CD4-positive, alpha-beta T cell treated with Interleukin-21 for 1 hour (primary cell): ENCODE measurements at places on chromosomes 13 and 19.

GRCh38 chr13:77001963-77002587 lies 10.2 kb downstream of the CLN5 start:
- DNase-seq: no peak

GRCh38 chr19:48608798-48609263 lies 2.3 kb downstream of the SPACA4 start:
- peak; percentile 69 for DNase-seq

- peak; percentile 85 for DNase-seq
Observed at GRCh38 chr19:940591-941291, 14.9 kb downstream of the ARID3A start.

DNA sequence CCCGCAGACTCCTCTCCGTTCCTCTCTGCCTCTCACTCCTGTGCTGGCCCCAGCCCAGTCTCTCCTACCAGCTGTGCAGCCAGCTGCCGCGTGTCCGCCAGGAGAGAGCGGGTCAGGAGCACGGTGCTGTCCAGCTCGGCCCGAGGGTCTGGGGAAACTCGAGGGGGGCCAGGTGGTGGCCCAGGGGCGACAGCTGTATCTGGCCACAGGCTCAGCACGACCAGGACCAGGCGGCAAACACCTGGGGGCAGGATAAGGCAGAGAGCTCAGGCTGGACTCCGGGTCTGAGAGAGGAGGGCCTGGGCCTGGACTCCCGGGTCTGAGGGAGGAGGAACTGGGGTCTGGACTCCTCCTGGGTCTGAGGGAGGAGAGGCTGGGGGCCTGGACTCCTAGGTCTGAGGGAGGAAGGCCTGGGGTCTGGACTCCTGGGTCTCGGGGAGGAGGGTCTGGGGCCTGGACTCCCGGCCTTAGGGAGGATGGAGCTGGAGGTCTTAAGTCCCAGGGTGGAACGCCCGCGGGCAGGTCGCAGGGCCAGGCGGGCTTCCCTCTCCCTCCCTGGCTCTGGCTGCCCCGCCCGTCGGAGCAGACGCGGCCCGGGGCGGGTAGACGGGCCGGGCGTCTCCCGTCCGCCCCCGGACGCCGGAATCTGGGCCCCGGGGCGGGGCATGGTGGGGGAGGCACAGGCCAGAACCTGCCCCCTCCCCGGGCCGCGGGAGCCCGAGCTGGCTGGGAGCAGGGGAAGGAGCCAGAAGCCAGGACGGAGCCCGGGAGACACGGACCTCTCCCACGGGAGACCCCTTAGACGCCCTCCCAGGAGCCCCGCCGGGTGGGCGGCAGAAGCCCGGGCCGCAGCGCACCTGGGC lies 1.3 kb downstream of the IL11 start:
- no peak for DNase-seq

DNA sequence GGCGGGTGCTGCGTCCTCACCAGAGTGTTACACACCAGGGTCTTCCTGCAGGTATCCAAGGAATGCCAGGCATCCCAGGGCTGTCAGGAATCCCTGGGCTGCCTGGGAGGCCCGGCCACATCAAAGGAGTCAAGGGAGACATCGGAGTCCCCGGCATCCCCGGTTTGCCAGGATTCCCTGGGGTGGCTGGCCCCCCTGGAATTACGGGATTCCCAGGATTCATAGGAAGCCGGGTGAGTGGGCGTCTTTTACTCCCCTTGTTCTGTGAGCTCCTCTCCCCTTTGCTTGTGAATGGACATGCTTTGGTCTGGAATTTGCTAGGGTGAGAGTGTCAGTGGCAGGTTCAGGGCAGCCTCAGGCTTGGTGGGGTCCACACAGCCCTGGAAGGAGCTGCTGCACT lies 75.9 kb downstream of the RAB20 start:
- no peak for DNase-seq

DNA sequence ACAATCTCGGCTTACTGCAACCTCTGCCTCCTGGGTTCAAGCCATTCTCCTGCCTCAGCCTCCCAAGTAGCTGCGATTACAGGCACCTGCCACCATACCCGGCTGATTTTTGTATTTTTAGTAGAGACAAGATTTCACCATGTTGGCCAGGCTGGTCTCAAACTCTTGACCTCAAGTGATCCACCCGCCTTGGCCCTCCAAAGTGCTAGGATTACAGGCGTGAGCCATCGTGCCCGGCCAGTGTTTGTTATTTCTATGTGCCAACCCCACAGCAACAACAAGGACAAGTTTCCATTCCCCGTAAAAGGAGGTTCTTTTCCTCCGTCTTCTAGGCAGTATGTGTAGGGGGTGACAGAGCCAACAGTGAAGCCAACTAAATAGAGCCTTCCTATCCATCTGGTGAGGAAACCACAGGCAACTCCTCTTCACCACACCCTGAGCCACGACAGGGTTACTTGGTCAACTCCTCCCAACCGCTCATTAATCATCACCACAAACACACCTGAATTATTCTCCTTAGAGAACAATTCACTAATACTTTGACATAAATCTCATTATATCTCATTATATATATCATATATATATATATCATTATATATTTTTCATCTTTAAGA lies 25.5 kb downstream of the FOXO1 start:
- peak; percentile 42 for DNase-seq

DNA sequence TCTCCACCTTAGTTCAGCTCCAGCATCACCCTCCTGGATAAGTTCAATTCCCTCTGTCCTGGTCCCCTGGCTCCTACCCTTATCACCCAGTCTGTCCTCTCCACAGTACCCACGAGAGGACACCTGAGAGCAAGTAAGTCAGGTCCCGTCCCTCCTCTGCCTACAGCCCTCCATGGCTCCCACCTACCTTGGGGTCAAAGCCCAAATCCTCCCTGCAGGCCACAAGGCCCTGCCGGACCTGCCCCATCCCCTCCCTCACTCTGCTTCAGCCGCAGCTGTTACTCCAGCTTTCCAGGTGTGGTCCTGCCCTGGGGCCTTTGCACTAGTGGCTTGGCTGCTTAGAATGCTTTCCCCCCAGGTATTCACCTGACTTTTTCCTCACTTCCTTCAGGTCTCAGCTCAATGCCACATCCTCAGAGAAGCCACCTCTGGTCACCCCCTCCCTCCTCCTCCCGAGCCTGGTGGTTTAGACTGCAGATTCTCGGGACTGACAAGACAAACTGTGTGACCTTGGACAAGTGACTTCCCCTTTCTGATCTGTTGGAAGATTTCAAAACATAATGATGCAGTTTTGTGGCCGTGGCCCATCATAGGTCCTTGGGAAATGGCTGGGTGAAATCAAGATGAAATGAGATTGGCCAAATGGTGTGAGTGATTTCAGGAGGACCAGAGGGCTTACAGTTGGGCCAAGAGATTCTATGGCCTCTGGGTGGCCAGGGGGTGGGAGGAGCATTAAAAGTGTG lies 3.6 kb downstream of the TUBB4A start:
- no peak for DNase-seq

GRCh38 chr19:19218911-19219310 lies 7.2 kb downstream of the NCAN start:
- no peak for DNase-seq

DNA sequence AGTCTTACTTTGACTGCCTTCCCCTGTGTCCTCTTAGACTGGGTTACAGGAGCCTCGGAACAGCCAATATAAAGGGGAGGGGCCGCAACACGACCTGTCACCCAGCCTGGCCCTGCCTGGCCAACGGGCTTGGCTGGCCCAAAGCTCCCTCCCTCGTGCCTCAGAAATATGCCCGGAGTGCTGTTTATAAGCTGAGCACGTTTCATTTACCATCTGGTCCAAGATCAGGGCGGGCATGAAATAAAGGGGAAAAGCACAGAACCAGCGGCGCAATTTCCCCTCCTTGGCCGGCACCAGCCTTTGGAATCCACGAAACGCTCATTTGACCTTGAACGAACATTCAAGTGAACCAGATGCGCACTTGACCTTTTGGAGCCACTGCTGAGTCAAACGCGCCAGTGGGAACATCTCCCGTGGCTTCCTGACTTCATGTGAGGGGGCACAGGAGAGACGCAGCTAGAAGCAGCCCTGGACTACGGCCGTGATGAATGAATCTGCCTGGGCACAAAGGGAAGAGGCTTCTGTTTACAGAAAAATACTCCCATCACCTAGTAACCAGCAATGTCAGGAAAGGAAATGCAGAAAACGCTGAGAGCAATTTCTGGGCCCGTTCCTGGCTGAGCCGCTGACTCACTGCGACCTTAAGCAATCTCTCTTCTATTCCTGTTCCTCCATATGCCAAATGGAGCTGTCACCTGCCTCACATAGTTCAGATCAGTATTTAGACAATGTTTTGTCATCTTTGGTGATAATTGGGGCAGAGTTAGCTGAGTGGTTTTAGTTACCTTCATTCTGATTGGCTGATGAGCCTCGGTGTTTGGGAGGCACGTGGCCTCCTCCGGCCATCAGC lies 53.3 kb downstream of the RFX2 start:
- DNase-seq: peak; percentile 48

- no peak for DNase-seq
Observed at GRCh38 chr13:114043421-114044053, 69.7 kb upstream of the C13orf46 start.

GRCh38 chr13:102322211-102322610 lies 79.6 kb downstream of the FGF14 start:
- no peak for DNase-seq

GRCh38 chr13:102901615-102902305 lies 55.9 kb downstream of the ERCC5 start:
- DNase-seq: no peak
